ENCODE measurements at places on chromosomes 3 and 15. TPM values are rescaled to one million over a fixed set of nuclear protein-coding genes. Genes with fewer than 3 reads are reported as not detected.

DNA sequence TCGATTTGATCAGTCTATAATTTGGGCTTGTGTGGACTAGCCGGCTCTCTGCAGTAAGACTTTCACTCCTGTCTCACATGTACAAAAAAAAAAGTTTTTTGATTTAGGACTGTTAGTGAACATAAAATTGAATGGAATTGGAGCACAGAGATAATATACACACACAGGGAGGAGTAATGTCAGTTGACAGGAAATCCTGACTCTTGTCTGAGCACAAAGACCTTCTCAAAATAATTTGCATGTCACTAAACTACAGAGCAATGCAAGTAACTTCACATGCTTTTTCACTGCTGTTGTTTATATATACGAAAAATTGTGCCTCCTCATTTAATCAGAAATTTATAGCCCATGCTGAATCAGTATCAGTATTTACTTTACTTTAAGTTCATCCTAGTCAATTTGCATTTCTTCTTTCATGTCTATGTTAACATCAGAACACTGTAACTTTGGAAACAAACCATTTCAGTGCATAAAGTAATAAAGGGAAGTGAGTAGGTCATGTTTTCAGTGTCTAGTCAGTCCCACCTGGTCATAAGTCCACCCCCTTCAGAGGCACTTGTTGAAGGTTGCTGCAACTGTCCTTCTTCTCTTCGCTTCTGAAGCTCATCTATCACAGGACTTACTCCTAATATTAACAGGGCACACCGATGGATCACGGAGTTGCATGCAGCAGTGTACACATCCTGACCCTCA, 115.8 kb downstream of the FBXL22 start:
- DNase-seq: no peak

- DNase-seq: no peak
These were observed 28.5 kb upstream of the LCTL start for GRCh38 chr15:66594344-66594743.

Gene UBAP1L
- 3.3 TPM for total RNA-seq

Gene CACNA2D3
- total RNA-seq: 1.0 TPM

All from lower leg skin (tissue), 4 donors.